ENCODE measurements at places on chromosomes 7 and 10. TPM values are rescaled to one million over a fixed set of nuclear protein-coding genes. Genes with fewer than 3 reads are reported as not detected.

Gene LRRC4
- 0.33 TPM for total RNA-seq

Gene TMEM229A
- not detected for total RNA-seq

Gene NUPR2
- total RNA-seq: not detected

Gene UTF1
- total RNA-seq: not detected

Gene DGKI
- 1.7 TPM for total RNA-seq

Gene GHRHR
- total RNA-seq: not detected

Gene MMP21
- total RNA-seq: not detected

All from smooth muscle cell of trachea (primary cell).